Kidney tubule cell (primary cell): ENCODE measurements at places on chromosomes 12 and 14.

DNA sequence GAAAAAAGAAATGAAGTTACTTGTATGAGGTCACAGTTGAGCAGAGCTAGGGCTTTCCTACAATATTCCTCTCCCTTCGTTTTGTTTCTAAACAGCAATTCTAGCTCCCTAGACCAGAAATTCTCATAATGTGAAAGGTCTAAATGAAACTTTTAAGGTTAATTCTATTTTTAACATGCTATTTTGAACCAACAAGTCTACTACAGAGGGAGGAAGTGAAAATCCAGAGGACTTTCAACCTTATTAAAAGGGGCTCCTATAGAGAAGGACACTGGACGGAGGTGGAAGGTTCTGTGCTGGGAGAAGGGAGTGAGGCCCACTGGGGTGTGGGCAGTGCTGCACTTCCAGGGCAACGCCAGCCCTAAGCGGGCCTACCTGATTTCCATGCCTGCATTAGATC lies 13.4 kb downstream of the GSG1 start:
- DNase-seq = no peak

DNA sequence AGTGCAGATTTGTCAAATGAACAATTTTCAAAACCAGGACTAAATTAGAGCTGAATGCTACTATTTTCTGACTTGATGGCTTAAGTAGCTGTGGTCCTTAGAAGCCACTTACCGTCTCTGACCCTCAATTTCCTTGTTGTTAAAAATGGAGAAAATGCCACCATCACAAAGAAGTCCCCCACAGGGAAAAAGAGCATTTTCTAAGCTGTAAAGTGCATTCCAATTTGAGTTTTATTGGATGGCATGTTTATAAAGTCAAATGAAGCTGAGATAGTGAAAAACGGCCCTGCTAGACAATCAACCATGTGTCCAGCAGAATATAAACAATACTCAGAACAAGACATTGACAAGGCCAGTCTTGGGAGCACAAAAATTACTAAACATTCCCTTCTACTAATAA lies 53.6 kb downstream of the GOLGA5 start:
- no peak for DNase-seq

GRCh38 chr14:51504669-51505068 lies 147.0 kb upstream of the FRMD6 start:
- no peak for DNase-seq

GRCh38 chr14:101903111-101903561 lies 61.2 kb upstream of the DYNC1H1 start:
- DNase-seq = no peak

DNA sequence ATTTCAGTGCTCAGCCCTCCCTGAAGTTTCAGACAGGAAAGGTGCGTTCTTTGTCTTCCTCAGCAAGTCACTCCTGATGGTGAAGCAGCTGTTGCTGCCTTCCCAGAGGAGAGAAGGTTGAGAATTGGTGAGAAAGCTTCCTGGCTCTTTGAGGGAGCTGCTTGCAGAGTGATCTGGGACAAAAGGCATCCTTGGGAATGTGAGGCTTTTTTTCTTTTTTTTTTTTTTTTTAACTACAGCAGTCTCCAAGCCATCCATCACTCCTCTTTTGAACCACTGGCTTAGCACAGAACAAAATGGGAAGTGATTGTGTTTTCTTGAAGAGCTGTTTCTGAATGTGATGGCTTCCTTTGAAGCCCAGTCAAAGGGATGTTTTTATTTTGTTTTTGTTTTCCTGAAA lies 120.4 kb upstream of the LRIG3 start:
- peak; percentile 85 for DNase-seq

- DNase-seq = peak; percentile 64
Measured at GRCh38 chr14:38208618-38209562, 1.2 kb downstream of the SSTR1 start.

GRCh38 chr14:91420686-91421085 lies 3.1 kb upstream of the CCDC88C start:
- no peak for DNase-seq

GRCh38 chr14:29712601-29713000 lies 215.0 kb downstream of the PRKD1 start:
- DNase-seq = no peak

GRCh38 chr12:53626702-53627169 lies 554 bp upstream of the ATF7 start:
- DNase-seq = no peak

GRCh38 chr14:51023964-51024363 lies 70.9 kb downstream of the TRIM9 start:
- no peak for DNase-seq

DNA sequence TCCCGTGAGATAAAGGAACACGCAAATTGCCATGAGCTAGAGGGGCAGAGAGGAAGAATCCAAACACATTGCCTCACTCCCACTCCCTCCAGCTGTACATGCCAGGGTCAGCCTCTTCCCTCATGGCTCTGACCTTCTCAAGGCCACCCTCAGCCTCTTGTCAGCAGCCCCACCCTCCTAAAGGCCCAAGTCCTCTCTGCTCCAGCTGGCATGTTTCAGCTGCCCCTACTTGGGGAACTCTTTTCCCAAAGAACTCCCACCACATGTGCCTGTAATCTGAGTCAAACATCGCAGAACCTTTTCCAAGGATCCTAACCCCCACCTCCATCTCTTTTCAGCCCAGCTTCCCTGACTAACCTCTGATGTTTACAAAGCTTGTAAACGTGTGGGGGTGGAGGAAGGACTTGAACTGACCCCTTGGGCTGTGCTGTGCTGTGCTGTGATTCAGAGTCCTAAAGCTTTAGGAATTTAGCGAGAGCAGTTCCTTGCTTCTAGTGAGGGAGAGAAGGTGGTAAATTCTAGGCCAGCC lies 7.3 kb upstream of the CACNB3 start:
- DNase-seq = peak; percentile 65

DNA sequence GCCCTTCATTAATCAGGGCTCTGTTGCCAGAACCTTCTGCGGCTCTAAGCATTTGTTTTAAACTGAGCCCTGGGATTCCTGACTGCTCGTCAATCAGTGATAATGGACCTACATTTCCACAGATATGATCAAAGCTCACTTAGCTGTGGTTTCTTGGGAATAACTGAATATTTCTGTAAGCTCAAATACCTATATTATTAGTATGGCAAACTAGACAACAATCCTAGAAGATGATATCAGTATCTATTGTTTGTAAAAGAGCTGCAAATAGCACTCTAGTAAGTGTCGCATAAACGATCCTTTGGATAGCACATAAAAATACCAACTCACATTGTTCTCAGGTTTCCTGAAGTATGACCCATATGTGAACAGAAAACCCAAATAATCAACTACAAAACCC lies 150.4 kb downstream of the PPM1H start:
- DNase-seq = no peak

DNA sequence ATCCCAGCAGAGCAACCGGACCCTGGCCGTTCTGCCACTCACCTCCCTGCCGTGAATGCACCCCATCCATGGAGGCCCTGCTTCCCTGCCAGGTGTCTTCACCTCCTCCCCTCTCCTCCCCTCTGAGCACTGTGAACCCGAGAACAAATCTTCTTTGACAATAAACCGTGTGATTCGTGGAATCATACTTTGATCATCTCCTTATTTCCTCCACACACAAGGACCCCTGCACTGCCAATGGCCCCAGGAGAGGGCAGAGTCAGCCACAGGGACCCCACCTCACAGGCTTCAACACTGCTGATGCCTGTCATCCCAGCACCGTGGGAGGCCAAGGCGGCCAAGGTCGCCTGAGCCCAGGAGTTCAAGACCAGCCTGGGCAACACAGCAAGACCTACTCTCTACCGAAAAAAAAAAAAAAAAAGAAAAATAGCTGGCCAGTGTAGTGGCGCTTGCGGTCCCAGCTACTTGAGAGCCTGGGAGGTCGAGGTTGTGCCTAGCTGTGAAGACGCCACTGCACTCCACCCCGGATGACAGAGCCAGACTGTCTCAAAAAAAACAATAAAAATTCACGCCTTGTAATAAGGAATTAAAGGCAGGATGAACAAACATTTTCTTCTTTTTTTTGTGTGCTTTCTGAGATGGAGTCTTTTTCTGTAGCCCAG lies 1.1 kb downstream of the XRCC3 start:
- DNase-seq = no peak

DNA sequence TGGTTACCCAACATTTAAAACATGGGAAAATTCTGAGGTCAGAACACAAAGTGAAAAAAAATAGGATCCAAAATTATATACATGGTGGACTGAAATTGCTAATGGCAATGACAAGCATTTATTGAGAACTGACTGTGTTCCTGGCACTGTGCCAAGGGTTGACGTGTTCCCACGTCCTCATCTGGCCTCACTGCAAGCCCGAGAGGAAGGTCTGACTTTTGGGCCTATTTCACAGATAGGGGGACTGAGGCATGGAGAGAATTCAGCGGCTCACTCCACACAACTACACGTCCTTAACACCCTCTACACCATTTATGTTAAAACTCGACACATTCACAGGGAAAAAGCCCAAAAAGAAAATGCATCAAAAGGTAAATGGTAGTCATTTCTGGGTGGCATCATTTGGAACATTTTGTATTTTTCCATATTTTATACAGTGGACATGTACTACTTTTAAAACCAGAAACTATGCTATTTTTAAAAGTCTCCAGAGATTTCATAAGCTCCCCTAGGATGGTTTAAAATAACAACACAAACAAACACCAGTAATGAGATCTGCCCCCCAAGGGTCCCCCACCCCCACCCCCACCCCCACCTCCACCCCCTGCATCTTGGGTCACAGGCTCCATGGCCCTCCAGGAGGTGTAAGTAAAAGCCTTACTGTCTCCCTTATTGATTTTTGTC lies 27.7 kb downstream of the CLMN start:
- DNase-seq = peak; percentile 83

DNA sequence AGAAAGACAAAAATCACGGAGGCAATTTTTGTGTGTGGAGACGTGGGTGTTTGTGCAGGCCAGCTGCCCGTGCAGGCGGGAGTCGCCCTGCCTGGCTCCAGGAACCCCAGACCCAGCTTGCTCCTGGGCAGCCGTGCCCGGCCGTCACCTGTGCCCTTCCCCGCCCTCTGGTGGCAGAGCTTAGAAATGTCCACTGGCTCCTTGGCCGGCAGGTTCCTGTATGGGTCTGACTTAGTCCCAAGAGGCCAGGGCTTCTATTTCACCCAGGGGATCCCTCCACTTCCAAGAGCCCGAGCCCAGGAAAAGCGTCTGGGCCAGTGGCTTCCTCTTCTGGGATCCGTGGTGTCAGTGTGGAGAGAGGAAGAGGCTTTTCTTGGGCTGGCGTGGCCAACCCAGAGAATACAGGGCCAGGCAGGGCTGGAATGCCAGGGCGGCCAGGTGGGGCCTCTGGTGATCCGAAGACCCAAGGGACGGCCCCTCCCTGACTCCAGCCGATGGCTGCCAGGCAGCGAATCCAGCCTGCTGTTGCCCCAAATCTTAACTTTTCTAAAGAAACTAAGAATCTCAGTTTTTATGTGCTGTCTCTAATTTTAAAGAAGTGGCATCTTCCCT lies 120.9 kb downstream of the TMEM132C start:
- peak; percentile 35 for DNase-seq

DNA sequence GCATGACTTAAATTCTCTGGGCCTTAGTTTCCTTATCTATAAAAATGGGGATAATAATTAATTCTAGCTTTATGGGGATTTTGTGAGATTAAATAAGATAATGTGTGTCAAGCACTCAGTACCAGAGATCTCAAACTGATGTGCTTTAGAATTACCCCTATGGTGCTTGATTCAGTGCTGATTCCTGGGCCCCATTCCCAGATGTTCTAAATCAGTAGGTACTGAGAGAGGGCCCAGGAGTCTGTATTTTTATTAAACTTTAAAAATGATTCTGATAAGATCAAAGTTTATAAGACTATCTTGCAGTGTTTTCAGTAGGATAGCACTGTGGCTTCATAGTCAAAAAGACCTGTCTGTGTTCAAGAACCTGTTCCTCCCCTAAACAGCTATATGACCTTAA lies 89.1 kb upstream of the RIC8B start:
- no peak for DNase-seq

DNA sequence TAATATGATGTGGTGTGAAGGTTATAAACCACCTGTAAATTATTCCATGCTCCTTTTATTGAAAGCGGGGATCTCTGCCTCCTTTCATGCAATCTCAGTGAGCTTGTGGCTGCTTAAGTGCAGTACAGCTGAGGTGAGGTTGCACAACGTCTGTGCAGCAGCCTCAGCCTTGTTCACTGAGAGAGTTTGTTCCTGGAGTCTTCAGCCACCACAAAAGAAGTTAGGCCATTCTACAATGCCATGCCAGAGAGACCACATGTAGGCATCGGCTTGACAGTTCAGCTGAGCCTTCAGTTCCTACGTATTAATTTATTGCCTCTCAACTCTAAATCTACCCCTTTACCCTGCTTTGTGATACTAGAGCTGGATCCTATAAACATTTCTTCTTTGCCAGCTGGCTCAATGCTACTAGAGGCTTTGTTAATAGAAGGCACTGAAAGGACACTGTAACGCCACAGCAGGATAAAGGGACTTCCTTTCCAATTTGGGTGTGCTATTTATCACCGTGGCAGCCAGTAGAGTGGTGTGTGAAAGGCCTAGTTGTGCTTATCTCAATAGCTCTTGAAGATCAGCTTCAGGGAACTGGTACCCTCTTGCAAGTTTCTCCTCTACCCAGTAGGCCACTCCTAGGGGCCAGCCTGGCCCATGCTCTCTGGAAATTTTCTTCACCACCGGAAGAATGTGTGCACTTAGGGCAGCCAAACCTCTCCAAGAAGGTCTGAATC lies 337.7 kb downstream of the IPO8 start:
- DNase-seq = no peak

DNA sequence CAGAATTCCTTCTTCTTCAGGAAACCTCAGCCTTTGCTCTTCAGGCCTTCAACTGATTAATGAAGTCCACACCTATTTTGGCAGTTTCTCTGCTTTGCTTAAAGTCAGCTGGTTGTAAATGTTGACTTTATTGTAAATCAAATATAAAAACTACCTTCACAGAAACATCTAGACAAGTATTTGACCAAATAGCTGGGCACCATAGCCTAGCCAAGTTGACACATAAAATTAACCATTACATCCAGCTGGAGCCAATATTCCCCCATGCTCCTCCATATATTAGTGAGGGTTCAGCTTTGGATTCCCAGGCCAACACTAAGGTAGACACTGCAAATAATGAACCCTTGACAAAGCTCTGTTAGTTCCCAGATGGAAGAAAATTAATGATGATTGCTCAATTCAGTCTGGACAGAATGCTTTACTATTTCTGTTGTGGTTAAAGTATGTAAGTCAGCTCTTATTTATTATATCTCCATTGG lies 125.5 kb downstream of the ZFP36L1 start:
- DNase-seq = no peak

GRCh38 chr14:51139121-51139681 lies 44.3 kb upstream of the TRIM9 start:
- no peak for DNase-seq

GRCh38 chr12:108375986-108376663 lies 37.0 kb upstream of the CMKLR1 start:
- peak; percentile 11 for DNase-seq

GRCh38 chr12:75479963-75480461 lies 543 bp upstream of the GLIPR1 start:
- DNase-seq = peak; percentile 84

DNA sequence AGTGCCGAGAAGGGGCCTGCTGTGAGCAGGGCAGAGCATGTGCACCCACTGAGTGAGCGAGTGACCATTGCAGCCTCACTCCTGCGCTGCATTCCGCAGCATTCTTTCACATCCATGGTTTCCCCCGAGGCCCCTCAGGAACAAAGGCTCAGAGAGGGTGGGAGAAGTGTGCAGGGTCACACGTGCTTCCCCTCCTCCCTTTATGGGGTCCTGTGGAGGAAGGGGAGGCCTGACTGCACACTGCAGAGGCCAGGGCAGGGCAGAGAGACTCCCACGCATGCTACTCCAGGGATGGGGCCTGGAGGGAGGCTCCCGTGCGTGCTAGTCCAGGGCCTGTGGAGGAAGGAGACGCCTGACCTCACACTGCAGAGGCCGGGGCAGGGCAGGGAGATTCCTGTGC lies 63.2 kb downstream of the DIO3 start:
- no peak for DNase-seq
